ENCODE measurements at places on chromosomes 13 and 19.

- DNase-seq, result no peak
Observed at GRCh38 chr13:102316732-102317131, 85.1 kb downstream of the FGF14 start.

GRCh38 chr19:1063030-1063908 lies 3.7 kb upstream of the ARHGAP45 start:
- no peak for DNase-seq

- DNase-seq, result no peak
Observed at GRCh38 chr19:35039881-35040825, 1.4 kb upstream of the HPN start.

GRCh38 chr13:110023729-110024644 lies 237.6 kb upstream of the IRS2 start:
- no peak for DNase-seq

Measured in lower leg skin (tissue), 4 donors.